GM12878 (cell line): ENCODE measurements at places on chromosomes 4 and X.

GRCh38 chr4:38831653-38832052 lies 25.0 kb downstream of the TLR6 start:
- H3K4me3 ChIP-seq = no peak overlapping the region
- no peaks in the 10 kb centered on the region for H3K4me1 ChIP-seq
- DNase-seq = no peak

DNA sequence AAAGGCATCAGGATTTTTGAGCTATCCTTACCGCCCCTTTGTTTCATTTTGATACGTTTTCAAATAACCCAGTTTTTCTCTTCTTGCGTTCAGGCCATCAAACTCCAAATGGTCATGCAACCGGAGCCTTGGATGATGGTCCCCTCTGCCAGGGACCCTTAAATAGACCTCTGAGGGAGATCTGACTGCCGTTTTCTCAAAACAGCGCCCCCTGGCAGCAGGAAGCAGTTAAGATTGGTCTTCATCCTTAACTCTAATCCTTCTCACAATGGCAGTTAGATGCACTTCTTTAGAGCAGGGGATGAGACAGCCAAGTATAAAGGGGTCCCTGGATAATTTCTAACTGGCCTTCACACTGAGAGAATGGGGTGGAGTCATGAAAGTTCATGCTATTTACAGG lies 525.0 kb upstream of the SPANXN1 start:
- H3K4me3 ChIP-seq = no peak overlapping the region
- no peak overlapping the region for H3K27ac ChIP-seq
- no peak for DNase-seq
- H3K4me1 ChIP-seq = no peaks in the 10 kb centered on the region
- H3K36me3 ChIP-seq = no peaks in the 10 kb centered on the region

- no peaks in the 10 kb centered on the region for H3K27me3 ChIP-seq
- peak within 1 kb of the TSS; percentile 42 for H3K27ac ChIP-seq
- peak within 1 kb of the TSS; percentile 64 for H3K4me3 ChIP-seq
- DNase-seq = no peak
- H3K4me1 ChIP-seq = peaks cover 8% of the 10 kb centered on the region; the same call in 1 of the 2 replicates
Measured at GRCh38 chrX:154486396-154487207, at the start of gene UBL4A. UBL4A (minus strand) TSS chrX:154486615; CDS start chrX:154486584, 31 bp downstream.

- no peaks in the 10 kb centered on the region for H3K27me3 ChIP-seq
- DNase-seq = no peak
- peak overlapping the region; percentile 48 for H3K4me3 ChIP-seq
- no peaks in the 10 kb centered on the region for H3K36me3 ChIP-seq
- H3K27ac ChIP-seq = peak overlapping the region; percentile 52
Measured at GRCh38 chrX:15492469-15492868, 664 bp downstream of the PIR start.

DNA sequence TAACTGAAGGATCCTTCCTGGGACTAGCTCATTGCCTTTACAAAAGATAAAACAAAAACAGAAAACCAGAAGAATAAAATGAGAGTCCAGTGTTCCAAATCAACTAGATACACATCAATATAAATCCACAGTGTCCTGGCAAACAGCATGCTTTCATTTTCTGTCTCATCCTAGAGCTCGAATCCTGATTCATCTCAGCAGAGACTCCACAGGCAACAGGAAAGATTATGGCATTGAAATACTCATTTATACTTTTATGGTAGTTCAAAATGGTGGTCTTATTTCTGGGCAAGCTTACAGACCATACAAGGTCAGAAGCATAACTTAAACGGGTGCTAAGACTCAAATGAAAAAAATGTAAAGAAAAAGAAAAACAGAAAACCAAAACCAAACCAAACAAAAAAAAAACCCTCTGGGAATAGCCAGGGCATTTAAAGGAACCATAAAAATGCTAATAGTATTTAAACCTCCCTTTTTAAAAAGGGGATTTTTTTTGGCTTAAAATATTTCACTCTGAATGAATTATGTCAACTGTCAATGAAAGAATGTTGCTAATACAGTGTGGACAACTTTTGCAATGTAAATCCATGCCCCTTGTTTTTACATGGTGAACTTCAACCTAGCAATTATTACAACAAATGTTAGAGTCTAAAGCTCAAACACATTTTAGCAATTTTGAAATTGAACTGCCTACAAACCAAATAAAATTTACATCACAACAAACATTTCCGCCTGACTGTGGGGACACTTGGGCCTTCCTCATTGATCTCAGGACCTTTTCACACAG lies 57.9 kb downstream of the GPR101 start:
- H3K4me1 ChIP-seq = no peaks in the 10 kb centered on the region
- no peak for DNase-seq
- H3K27ac ChIP-seq = no peak overlapping the region
- H3K4me3 ChIP-seq = no peak overlapping the region
- H3K27me3 ChIP-seq = no peaks in the 10 kb centered on the region

- no peaks in the 10 kb centered on the region for H3K36me3 ChIP-seq
- no peak overlapping the region for H3K27ac ChIP-seq
- no peak overlapping the region for H3K4me3 ChIP-seq
Measured at GRCh38 chrX:16125520-16126149, 2.3 kb downstream of the GRPR start.

DNA sequence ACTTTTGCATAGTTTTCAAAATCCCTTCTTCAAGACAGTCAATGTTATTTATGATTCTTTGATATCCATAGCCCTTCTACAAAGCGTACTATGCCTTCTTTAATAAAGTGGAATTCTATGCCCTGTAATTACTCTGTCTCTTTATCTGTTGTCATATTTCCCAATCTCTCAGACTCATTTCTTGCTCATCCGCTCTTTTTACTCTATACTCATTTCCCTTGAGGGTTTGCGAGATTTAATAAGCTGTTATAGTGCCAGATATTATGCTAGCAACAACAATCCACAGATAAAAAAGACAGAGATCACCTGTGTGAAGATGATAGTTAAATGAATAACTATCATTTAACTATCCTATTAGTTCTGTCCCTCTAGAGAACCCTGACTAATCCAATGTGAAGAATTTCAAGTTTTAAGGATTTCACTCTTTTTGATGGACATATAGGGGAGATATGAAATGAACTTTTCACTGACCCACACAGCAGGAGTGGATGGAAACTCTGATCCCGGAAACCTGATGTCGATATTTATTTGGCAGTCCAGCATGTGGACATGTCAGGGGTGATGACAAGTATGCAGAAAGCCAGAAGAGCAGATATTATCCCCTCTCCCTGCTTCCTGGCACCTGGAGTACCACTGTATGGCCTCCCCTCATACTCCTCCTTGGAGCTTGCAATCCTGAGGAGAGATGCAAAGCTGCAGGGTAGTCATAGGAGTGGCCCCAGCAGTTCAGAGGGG lies 49.7 kb downstream of the TMEM156 start:
- peaks cover 9% of the 10 kb centered on the region; the same call in 1 of the 2 replicates for H3K36me3 ChIP-seq
- no peaks in the 10 kb centered on the region for H3K27me3 ChIP-seq
- DNase-seq = no peak
- no peak overlapping the region for H3K4me3 ChIP-seq
- H3K4me1 ChIP-seq = peaks cover 31% of the 10 kb centered on the region

GRCh38 chr4:25215511-25215910 lies 18.3 kb upstream of the PI4K2B start:
- no peaks in the 10 kb centered on the region for H3K4me1 ChIP-seq
- no peak for DNase-seq

- H3K4me1 ChIP-seq = no peaks in the 10 kb centered on the region
- no peaks in the 10 kb centered on the region for H3K27me3 ChIP-seq
- no peak overlapping the region for H3K27ac ChIP-seq
Measured at GRCh38 chr4:130197946-130198345, 1102.0 kb downstream of the C4orf33 start.

DNA sequence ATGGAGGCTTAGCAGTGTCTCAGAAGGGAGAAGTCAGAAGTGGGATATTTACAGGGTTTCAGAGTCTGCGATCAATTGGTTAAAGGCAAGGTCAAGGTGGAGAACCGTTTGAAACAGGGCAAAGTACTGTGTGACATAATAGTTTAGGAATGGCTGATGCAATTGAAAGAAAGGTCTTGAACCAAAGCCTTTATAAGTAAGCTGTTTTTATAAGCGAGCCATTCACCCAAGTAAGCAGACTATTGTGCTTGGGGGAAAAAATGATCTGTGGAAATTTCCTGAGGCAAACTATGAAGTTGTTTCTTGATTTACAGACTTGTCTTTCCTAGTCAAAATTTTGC lies 327.3 kb downstream of the CAMK2D start:
- no peak overlapping the region for H3K27ac ChIP-seq
- H3K4me1 ChIP-seq = no peaks in the 10 kb centered on the region
- DNase-seq = no peak
- no peaks in the 10 kb centered on the region for H3K36me3 ChIP-seq
- H3K27me3 ChIP-seq = no peaks in the 10 kb centered on the region

- no peaks in the 10 kb centered on the region for H3K4me1 ChIP-seq
- H3K27ac ChIP-seq = no peak overlapping the region
- H3K36me3 ChIP-seq = no peaks in the 10 kb centered on the region
- no peaks in the 10 kb centered on the region for H3K27me3 ChIP-seq
- no peak for DNase-seq
Measured at GRCh38 chrX:143853488-143853887, 30.4 kb upstream of the UBE2NL start.

DNA sequence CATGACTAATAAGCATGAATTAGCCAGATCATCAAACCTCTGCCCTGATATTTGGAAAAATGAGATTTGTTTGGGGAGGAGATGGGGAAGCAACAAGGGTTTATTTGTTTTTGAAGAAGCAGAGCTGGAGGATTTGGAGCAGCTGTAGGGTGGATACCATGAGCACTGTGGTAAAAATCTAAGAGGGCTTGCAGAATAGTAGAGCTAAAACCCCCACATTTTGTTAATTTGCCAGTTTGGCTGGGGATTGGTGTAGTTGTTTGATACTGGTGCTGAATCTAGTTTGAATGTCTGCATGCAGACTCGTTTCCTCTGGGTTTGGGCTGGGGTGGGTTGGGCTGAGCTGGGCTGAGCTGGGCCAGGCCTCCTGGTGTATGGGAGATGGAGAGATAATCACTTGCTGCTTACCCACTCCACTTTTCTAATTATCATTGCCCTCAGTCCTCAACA lies 43.7 kb downstream of the SMAD1 start:
- H3K4me3 ChIP-seq = peak overlapping the region; percentile 51
- no peaks in the 10 kb centered on the region for H3K27me3 ChIP-seq
- H3K27ac ChIP-seq = peak overlapping the region; percentile 62
- peaks cover 20% of the 10 kb centered on the region for H3K4me1 ChIP-seq
- no peak for DNase-seq

- H3K4me1 ChIP-seq = no peaks in the 10 kb centered on the region
- DNase-seq = no peak
- H3K27me3 ChIP-seq = no peaks in the 10 kb centered on the region
- 0 out of 2 replicates have a peak, but pooled peaks cover 2% of the 10 kb centered on the region for H3K36me3 ChIP-seq
Measured at GRCh38 chr4:146255463-146255862, 41.1 kb downstream of the REELD1 start.

GRCh38 chrX:40083120-40083978 lies 14.4 kb downstream of the BCOR start:
- DNase-seq = no peak
- H3K4me3 ChIP-seq = peak overlapping the region; percentile 30; the same call in 1 of the 2 replicates
- no peaks in the 10 kb centered on the region; the same call in 1 of the 2 replicates for H3K36me3 ChIP-seq
- H3K4me1 ChIP-seq = no peaks in the 10 kb centered on the region

- H3K4me3 ChIP-seq = no peak overlapping the region
- H3K36me3 ChIP-seq = no peaks in the 10 kb centered on the region
- no peak overlapping the region for H3K27ac ChIP-seq
- no peak for DNase-seq
Measured at GRCh38 chr4:96936886-96937285, 1097.0 kb downstream of the PDHA2 start.

GRCh38 chrX:40719218-40719617 lies 16.1 kb downstream of the MED14 start:
- no peak for DNase-seq
- H3K27me3 ChIP-seq = no peaks in the 10 kb centered on the region
- no peak overlapping the region for H3K27ac ChIP-seq
- no peak overlapping the region for H3K4me3 ChIP-seq

DNA sequence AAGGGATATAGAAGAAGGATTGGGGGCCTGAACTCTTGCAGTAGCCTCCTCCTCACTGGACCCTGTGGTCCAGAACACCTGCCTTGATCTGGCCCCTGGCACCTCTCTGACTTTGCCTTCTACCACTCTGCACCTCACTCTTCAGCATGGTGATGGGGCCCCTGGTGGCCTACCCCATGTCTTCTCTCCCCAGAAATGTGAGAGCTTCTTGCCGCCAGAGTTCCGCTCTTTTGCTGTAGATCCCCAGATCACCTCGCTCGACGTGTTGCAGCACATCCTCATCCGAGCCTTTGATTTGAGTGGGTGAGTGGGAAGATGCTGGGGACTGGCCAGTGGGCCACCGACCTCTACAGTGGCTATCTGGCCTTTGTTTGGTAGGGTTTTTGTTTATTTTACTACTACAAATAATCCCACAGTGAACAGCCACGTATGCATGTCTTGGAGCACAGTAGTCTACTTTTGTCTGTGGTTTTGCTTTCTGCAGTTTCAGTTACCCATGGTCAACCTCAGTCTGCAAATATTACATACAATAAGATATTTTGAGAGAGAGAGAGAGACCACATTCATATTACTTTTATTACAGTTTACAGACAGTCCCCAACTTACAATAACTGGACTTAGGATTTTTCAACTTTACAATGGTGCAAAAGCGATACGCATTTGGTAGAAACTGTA lies 1.8 kb downstream of the TBC1D25 start:
- H3K27ac ChIP-seq = peak overlapping the region; percentile 81
- no peak for DNase-seq
- no peaks in the 10 kb centered on the region for H3K27me3 ChIP-seq
- H3K4me3 ChIP-seq = peak overlapping the region; percentile 73

GRCh38 chr4:68871809-68872642 lies 56.2 kb downstream of the UGT2B10 start:
- no peak overlapping the region for H3K4me3 ChIP-seq
- no peak overlapping the region for H3K27ac ChIP-seq
- no peaks in the 10 kb centered on the region for H3K27me3 ChIP-seq
- DNase-seq = no peak
- no peaks in the 10 kb centered on the region for H3K4me1 ChIP-seq
- H3K36me3 ChIP-seq = no peaks in the 10 kb centered on the region

GRCh38 chrX:13101441-13102139 lies 57.2 kb upstream of the FAM9C start:
- H3K27me3 ChIP-seq = no peaks in the 10 kb centered on the region
- no peaks in the 10 kb centered on the region for H3K4me1 ChIP-seq
- no peak for DNase-seq
- no peaks in the 10 kb centered on the region for H3K36me3 ChIP-seq
- no peak overlapping the region for H3K27ac ChIP-seq

DNA sequence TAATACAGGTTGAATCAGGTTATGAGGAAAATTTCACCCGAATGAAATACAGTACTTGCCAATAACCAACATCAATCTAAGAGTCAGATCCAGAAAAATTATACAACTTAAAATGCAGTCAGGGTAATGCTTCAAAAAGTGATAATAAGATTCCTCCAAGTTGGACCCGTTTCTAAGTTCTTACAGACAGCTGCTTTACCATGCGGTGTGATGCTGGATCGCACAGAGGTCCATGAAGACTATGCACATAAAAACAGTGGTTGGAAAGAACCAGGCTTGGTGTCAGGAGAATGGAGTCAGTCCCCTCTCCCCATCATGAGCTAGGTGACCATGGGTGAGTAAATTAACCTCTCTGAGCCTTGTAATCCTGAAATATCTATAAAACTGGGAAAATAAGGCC lies 261.3 kb downstream of the QDPR start:
- no peak overlapping the region for H3K27ac ChIP-seq
- no peaks in the 10 kb centered on the region for H3K36me3 ChIP-seq
- DNase-seq = no peak
- no peaks in the 10 kb centered on the region for H3K27me3 ChIP-seq
- H3K4me1 ChIP-seq = no peaks in the 10 kb centered on the region
